PC-9 (cell line): ENCODE measurements at places on chromosomes 1 and 21.

DNA sequence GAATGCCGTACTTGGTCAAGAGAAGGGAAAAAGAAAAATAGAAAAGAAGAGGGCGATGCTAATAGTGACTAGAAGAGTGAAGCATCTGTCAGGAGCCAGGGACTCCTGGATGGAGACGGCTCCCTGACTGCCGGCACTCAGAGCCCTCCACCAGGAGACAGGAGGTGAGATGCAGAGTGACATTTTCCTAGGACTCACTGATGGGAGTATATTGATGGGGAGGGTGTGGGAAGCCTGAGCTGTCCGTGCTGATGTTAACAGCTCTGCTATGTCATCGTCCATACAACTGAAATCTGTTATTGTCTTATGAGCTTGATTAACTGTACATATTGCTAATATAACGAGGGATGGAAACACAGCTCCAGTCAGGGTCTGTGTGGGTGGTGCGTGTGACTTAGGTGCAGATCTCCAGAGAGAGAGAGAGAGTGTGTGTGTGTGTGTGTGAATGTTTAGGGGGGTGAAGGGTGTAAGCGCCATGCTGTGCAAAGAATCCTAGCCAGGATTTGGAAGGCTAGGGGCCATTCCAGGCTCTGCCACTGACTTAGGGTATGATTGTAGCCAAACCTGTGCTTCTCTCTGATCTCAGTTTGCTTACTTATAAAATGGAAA lies 123.0 kb upstream of the KLHDC7A start:
- no peak for DNase-seq

- DNase-seq: no peak
These were observed 241.2 kb upstream of the MAP1LC3C start for GRCh38 chr1:242240077-242240476.

DNA sequence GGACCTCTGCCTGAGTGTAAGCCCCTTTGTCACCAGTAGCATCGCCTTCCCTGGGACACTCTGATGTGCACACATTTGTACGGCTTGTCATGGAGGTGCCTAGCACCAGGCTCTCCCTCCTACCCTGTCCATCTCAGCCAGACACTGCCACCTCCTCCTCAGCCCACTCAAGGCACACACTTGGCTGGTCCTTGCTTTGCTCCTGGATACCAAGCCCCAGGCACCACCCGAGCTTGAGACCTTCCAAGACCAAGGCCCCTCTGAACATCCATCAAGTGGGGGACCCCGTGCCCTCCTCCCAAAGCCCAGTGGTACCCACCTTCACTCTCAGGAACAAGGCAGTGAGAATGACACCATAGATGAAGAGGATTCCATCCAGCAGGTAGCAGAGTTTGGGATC lies 78.0 kb downstream of the CD247 start:
- DNase-seq: no peak

DNA sequence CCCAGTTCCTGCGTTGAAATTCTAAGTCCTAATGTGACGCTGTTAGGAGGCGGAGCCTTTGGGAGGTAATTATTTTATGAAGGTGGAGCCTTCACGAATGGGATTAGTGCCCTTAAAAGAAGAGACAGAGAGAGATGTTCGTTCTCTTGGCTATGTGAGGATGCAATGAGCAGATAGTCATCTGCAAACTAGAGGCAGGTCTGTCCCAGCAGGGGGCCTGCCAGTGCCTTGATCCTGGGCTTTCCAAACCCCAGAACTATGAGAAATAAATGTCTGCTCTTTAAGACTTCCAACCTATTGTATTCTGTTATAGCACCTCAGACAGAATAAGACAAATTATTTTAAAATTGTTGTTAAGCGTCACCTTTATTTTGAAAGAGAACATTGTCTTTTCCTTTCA lies 123.1 kb upstream of the KCNJ6 start:
- DNase-seq: no peak

GRCh38 chr1:31748365-31748764 lies 15.8 kb downstream of the ADGRB2 start:
- no peak for DNase-seq

DNA sequence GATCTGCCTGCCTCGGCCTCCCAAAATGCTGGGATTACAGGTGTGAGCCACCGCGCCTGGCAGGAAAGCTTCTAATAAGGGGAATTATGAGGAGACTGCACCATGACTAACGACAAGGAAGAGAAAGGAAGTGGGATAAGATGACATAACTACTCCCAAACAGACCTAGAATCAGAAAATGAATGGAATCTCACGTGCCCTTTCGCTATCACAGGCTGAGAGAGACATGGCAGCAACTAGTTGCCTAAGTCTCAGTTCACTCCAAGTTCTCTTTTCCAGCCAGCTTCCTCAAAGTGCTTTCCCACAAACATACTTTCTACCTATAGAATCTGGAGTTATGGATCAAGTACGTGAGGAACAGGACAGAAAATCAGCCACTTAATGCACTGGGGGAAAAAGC lies 2.0 kb downstream of the PI4KB start:
- DNase-seq: no peak

GRCh38 chr1:103416681-103417286 lies 108.7 kb upstream of the RNPC3 start:
- no peak for DNase-seq

DNA sequence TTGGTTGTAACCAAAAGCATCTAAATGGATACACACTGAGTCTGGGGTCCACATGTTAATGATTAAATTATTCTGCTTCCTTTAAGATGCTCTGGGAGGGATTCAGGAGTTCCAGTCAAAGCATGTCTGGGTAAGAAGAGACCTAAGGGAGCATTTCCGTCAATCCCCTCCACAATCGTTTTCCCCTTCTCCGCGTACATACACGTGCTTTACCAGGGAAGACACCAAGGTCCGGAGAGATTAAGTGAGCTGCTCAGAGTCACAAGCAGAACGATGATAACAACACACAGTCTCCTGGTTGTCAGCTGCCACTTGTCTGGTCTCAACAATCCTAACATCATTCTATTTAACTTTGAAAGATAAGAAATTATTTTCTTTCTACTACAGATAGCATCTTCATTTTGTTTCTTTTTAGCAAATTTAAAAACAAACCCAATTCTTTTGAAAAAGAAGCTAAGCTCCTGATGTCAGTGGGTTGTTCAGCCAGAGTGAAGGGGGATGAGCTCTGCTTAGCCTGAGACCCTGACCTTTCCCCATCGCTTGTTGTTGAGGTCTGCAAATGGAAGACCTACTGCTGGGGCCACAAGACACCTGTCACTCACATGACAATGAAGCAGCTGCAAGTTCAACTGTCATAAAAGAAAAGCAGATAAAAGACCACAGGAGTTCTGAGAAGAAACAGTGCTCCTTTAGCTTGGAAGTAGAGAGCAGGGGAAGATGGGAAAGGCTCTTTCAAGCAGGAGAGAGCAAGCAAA lies 4.5 kb downstream of the PAFAH2 start:
- DNase-seq: no peak
